ENCODE measurements at places on chromosomes 6 and 20.

DNA sequence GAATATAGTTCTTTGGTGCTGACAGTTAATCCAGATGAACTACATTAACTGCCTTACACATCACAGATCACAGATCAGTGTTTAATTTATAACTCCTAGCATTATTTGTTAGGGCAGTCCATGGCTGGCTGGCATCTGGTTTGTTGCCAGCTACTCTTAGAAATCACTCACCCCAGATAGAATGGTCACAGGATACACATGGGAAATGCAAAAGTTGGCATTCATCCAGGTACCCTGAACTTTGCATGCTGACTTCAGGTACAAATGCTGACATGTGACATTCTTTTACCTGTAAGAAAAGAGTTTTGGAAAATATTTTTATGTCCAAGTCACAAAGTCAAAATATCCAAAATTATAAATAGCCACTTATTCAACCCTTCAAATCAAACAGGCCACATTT lies 20.2 kb downstream of the FBXL4 start:
- DNase-seq: no peak

GRCh38 chr6:137013031-137013430 lies 31.7 kb downstream of the IL20RA start:
- no peak for DNase-seq

DNA sequence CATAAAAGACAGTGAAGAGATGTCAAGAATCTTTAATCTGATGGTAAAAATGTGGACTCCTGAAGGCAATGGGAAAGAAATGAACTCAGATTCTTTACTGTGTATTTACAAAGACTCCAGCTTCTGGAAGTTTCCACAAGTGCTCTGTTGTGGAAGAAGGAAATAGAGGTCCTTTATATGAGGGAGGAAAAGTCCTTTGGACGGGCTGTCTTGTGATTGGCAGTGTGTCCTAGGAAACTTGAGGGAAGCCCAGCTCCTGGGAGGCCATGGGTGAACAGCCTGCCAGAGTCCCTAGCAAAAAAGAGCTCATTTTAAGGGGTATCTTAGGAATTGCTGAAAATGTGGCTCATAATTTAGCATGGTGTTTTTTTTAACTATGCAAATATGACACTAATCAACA lies 92.0 kb downstream of the RNASET2 start:
- DNase-seq: no peak

DNA sequence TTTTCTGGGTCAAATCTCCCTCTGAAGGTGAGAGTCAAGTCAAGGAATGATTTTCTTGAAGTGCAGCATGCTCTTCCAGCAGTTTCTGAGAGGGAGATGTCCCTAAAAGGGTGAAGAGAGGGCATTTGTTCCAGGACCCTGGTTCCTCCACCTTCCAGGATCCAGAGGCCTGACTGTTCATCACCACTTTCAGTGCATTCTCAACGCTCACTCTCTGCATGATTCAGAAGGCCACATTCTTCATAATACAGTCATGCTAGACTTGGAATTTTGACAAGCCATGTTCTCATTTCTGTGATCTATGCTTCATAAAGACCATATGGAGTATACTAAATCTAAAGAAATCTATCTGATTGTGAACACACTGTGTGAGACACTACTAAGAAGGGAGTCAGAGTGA lies 85.1 kb downstream of the PDE7B start:
- DNase-seq: no peak

GRCh38 chr6:15879371-15880261 lies 216.8 kb upstream of the DTNBP1 start:
- DNase-seq: no peak

Measured in vagina (tissue), 2 donors.